NCI-H2227 treated with DMSO at 0.1 percent for 48 hours (cell line): ENCODE measurements at places on chromosomes 5 and 9.
A peak's percentile ranks its signal among the peaks of the same experiment; 100 is the strongest.

DNA sequence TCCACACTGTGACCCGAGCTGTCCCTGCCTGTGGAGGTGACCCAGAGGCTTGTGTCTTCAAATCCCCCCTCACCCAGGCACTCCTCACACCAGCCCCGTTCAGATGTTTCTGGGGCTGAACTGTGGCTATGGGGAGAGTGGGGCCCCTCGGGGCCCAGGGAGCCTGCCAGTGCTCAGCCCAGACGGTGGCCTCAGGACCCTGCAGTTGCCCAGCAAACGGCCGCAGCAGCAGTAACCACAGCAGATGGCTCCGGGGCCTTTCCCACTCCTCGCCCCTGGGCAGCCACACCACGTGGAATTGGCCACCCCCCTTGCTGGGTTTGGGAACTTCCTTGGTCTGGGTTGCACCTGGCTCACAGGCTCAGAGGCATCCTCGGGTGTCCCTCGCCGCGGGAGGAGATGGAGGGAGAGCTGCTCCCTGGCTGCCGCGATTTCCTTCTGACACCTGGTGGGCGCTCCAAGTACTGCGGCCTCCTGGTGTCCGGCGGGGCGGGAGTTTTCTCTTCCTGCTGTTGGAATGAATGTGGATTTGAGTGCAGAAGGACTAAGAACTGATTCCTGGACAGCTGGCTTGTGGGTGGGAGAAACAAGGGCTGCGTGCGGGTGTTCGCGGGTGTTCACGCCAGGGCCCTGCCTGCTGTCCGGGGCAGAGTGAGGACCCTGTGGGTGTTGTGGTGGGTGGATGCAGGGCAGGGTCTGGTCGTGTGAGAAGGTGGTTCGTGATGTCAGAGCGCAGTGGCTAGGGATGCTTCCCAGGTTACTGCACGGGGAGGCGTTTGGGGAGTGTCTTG is 97.5 kb downstream of the COL5A1 start:
- peak; percentile 24 for DNase-seq

DNA sequence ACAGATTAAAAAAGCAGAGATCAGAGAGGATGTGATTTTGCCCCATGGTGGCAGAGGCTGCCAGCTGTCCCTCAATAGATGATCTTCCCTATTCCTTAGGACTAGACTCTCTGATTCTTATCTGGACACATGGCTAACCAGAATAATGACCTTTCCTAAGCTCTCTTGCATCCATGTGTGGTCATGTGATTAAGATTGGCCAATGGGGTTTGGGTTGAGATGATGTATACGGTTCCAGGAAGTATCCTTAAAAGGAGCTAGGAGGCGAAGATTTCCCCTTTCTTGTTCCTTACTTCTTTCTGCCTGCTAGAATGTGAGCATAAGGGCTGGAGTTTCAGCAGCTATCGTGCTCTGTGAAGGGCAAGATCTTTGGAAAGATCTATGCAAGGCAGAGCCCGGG is 39.8 kb downstream of the FOXI1 start:
- no peak for DNase-seq

GRCh38 chr9:129390541-129390940 is 212.5 kb upstream of the IER5L start:
- DNase-seq = no peak

DNA sequence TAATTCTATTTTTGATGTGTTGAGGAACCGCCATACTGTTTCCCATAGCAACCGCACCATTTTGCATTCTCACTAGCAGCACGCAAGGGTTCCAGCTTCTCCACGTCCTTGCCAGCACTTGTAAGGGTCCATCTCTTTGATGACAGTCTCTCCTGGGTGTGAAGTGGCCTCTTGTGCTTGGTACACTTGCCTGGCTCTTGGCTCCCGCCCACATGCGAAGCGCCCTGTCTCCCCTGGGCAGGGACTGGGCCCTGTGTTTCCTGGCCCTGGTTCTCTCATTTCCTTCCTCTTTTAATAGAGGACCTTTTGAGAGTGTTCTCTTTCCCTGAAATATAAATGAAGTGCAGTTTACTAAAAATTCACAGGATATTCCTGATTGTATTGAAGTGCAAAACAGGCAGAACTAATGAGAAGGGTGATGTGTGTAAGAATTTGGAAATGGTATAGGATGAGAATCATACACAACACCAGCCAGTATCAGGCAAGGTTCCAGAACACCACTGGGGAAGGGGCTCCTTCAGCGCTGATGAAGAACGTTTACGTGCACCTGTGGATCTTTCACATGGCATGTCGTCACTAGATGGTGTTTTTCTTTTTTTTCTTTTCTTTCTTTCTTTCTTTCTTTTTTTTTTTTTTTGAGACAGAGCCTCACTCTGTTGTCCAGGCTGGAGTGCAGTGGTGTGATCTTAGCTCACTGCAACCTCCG is 73.0 kb downstream of the EHMT1 start:
- DNase-seq = no peak

DNA sequence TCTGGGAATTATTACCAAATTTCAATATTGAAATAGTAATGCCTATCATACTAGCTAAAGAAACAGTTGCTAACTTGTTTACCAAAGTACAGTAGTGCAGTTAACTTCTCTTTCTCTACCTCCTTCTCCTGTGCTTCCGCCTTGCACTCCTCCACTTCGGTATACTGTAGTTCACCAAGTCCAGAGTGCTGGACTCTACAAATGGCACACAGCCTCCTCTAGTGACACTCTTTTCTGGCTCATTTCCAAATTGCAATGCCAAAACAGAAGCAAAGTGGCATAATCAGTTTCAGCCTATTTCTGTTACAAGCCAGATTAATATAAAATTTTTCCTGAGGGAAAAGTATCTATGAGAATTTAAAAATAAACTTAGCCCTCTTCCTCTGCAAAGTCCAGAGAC is 86.0 kb upstream of the RASGRF2 start:
- DNase-seq = no peak

- DNase-seq = no peak
Measured at GRCh38 chr9:131432597-131433301, 38.9 kb downstream of the PRRC2B start.

DNA sequence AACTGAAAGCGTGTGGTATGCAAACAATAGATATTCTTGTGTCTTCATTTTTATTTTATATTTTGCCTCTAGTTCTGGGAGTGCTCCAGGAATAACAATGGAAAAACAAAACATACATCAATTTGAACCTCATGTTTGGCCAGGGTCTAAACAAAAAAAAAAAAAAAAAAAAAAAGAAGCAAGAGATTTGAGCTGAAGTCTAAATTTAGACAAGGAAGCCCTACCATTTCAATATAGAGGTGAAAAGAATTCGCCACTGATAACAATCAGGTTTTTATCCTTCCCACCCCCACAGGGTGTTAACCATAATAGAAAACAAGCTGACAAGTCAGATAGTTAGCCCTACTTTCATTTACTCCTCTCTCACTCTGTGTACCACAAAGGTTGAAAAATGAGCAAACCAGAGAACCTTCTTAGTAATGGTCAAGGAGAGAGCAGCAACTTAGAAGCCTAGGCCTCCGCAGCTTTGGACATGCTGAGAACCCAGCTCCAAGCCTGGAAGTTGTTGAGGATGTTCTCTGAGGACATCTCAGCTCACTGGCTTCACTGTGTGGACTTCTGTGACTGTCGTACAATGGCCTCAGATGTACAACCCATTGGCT is 118.2 kb upstream of the HMHB1 start:
- DNase-seq = no peak

GRCh38 chr5:150295741-150296486 is 6.3 kb upstream of the CAMK2A start:
- DNase-seq = no peak

- DNase-seq = peak; percentile 21
Measured at GRCh38 chr5:124162767-124163532, 583.5 kb downstream of the ZNF608 start.

DNA sequence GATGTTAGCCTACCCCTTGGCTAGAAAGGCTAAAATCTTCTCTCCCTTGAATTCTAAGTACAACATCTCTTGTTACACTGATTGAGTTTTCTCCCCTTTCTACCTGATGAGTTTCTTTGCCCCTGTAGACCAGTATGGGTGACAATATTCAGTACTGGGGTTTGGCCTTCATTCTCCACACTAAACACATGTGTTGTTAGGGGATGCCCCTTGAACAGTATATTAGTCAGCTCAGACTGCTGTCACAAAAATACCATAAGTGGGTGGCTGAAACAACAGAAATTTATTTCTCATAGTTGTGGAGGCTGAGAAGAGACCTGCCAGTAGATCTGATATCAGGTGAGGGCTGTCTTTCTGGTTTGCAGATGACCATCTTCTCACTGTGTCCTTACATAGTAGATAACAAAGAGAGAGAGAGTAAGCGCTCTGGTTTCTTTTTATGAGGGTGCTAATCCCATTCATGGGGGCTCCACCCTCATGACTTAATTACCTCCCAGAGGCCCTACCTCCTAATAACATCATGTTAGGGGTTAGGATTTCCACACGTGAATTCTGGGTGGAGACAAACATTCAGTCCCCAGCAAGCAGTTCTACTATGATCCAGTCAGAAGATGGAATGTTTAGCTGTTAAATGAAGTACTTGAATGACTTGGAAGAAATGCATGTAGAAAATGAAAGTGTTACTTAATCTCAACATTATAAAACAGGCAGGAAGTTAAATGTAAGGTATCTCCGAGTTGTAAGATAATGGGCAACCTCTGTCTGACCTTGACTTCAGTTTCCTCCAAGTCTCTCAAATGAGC is 17.5 kb downstream of the VLDLR start:
- no peak for DNase-seq

DNA sequence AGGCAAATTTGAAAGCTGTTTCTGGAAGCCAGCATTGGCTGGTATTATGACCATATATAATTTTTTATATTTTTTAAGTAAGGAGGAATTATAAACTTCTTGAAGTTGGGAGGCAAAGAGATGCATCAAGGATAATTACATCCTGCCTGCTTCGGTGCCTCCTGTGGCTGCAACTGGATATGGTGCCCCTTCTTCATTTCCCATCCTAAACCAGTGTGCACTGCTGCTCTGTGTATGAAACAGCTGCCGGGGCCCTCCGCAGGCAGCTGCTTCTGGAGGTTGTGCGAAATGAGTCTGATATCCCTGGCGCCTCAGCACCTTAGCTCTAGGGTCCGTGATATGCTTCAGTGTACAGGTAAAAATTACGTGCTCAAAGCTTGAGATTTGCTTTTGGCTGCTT is 304.2 kb downstream of the ENC1 start:
- DNase-seq = no peak

- DNase-seq = no peak
Measured at GRCh38 chr9:70589571-70590314, 175.3 kb upstream of the KLF9 start.

DNA sequence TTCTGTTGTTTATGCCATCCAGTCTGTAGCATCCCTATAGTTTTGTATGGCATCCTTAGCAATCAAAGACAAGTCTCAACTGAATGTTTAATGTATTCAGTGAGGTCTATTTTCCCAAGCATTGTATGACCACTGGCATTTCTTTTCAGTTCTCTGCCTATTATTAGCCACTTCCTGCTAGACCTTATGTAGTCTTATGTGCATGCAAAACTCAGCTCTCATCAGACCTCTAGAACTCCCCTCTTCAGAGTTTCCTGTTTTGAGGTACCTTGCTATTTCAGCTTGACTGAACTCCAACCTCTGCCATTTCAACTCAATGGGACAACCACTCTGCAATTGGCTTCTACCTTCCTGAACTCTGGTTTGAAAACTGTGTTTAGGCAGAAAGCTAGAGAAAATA is 113.2 kb downstream of the SLC25A46 start:
- no peak for DNase-seq

GRCh38 chr9:15116130-15116580 is 190.9 kb downstream of the TTC39B start:
- no peak for DNase-seq

DNA sequence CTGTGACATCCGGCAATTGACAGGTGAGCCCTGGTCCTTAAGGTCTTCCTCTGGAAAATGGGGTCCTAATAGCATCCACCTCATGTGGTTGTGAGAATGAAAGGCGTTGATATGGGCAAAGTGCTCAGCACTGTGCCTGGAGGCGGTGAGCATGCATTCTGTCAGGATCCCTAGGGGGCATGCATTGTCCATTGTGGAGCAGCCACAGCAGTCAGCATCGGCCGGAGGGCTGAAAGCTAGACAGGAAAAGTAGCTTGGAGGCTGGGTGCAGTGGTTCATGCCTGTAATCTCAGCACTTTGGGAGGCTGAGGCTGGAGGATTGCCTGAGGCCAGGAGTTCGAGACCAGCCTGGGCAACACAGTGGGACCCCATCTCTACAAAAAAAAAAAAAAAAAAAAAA is 122.2 kb downstream of the LHX2 start:
- DNase-seq = no peak

- no peak for DNase-seq
Measured at GRCh38 chr5:164563370-164563769, 1058.0 kb downstream of the MAT2B start.

GRCh38 chr5:157280927-157281326 is 15.0 kb downstream of the CYFIP2 start:
- no peak for DNase-seq

- DNase-seq = no peak
Measured at GRCh38 chr9:92745881-92746280, 18.8 kb downstream of the BICD2 start.

GRCh38 chr5:8857051-8857450 is 688.8 kb downstream of the SEMA5A start:
- no peak for DNase-seq

DNA sequence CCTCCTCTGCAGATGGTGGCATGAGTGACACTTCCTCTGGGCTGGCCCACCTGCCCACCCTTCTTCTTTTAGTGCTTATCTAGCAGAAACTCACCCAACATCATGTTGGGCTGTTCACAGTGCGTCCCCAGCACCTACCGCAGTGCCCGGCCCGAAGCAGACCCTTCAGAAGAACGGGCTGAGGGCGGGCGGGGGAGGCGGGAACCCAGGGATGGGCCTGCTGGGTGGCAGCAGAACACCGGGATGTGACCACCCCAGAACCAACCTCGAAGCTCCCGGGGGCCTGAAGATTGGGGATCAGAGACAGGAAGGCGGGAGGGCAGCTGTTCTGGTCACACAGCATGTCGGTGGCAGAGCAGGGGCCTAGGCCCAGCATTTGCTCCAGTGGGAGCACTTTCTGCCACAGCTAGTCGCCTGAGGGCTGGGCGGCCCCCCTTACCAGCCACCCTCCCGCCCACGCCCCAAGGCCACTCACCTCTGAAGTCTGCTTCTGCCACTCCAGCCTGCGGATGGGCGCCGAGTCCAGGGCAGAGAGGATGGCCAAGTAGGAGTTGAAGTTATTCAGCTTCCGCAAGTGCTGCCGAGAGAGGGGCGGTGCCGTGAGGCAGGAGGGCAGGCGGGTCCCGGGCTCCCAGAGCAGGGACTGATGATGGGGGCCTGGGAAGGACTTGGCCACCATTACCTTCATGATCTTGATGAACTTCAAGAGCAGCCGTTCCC is 38.7 kb downstream of the PRRT1B start:
- DNase-seq = no peak

GRCh38 chr5:59833448-59833847 is 60.1 kb downstream of the PDE4D start:
- DNase-seq = no peak

GRCh38 chr5:119074419-119074818 is 3.5 kb downstream of the DMXL1 start:
- DNase-seq = no peak

GRCh38 chr5:122723606-122724352 is 51.1 kb upstream of the SNX2 start:
- DNase-seq = no peak

GRCh38 chr5:177405805-177406204 is 3.6 kb downstream of the F12 start:
- no peak for DNase-seq
